AML-193 (cell line): ENCODE measurements at places on chromosomes 2 and 18.

GRCh38 chr2:202780514-202781021 lies 91.0 kb downstream of the ICA1L start:
- no peak for DNase-seq

- no peak for DNase-seq
Observed at GRCh38 chr2:88868861-88869260, 177.4 kb downstream of the RPIA start.

- DNase-seq = no peak
Observed at GRCh38 chr18:31857526-31858106, 85.3 kb downstream of the TRAPPC8 start.

DNA sequence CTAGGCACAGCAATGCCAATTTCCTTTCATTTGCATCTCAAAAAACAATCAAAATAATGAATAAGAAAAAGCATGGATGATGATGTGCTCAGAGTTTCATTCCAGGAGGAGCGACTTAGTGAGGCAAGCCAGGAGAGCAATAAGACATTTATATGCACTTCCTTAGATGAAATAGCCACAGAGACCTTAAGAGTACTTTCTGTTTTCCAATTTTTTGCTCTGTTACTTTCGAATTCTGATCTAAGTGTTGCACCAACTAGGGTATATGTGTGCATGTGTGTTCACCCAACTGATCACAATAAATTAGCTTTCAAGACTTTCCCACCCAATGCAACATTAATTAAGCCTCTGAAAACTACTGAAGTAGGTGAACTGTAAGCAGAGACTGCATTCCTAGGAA lies 709 bp downstream of the RAB27B start:
- DNase-seq = no peak

DNA sequence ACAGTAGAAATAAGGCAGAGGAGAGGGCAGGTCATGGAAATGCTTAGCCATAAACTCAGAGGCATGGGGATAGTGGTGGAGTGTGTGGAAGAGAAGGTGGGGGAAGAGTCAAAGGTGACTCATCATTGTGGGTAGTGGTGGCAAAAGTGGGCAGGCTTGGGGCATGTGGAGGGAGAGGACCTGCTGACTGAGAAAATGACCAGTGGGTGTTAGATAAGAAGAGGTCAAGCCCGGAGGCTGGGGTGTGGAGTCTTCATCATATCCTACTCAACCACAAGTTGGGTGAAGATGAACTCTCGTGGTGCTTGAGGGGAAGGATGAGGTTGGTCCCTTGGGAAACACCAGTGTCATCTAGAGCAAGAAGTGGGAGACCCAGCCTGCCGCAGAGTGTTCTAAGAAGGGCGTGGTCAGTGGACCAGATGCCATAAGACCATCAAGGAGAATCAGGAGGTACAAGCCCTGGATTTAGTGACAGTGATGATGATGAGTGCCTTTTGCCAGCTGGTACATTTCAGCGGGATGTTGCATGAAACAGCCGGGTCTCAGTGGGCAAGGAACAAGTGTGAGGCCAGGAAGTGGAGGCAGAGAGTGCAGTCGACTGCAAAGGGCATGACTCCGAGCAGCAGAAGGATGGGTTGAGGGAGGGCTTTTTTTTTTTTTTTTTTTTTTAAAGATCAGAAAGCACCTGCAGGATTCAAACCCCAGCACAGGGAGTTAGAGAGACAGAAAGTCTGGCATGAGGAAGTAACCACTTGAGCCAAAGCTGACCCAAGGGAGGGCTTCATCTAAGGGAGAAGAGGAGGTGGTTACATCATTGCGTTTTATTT lies 122.6 kb upstream of the SPRED2 start:
- no peak for DNase-seq

- DNase-seq = no peak
Observed at GRCh38 chr18:7559709-7560319, 7.3 kb upstream of the PTPRM start.

- no peak for DNase-seq
Observed at GRCh38 chr2:110819711-110820110, 87.3 kb downstream of the ACOXL start.

GRCh38 chr2:229340086-229340760 lies 69.1 kb upstream of the PID1 start:
- no peak for DNase-seq

- no peak for DNase-seq
Observed at GRCh38 chr2:190466819-190467446, 58.8 kb downstream of the MFSD6 start.

GRCh38 chr18:49743117-49743567 lies 70.2 kb downstream of the ACAA2 start:
- no peak for DNase-seq

- DNase-seq = no peak
Observed at GRCh38 chr2:143839456-143839855, 680.5 kb downstream of the ZEB2 start.

DNA sequence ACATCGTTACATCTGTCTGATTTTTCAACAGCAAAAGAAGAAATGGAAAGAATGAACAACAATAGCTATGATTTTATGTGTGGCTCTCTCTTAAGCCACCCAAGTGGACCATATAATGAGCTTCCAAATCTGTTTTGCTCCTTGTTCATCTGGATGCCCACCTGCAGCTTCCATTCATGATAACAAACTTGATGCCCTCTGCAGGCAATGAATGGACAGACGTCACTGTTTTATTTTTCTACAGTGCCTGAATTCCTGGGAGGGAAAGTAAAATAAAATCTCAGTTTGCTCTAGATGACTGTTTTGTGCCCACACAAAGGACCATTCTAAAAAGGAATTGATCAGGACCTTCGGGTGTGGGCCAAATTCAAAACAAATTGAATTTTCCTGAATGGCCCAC lies 5.0 kb downstream of the MREG start:
- no peak for DNase-seq

- no peak for DNase-seq
Observed at GRCh38 chr2:240759459-240759858, 60.6 kb downstream of the KIF1A start.

DNA sequence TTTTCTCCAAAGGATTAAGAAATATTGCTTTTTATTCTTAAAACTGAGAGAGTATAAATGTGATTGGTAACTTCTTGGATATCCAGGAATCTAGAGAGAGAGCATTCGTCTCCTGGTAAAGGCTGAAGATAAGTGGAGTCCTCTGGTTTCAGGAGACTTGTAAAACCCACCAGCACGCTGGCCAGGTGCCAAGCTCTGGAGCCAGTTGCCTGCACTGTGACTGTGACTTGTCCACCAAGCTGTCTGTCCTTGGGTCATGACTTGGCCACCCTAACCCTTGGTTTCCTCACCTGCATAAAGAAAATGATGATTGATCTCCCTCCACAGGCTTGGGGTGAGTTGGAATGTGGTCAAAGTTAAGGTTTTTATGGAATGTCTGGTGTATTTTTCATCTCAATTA lies 185.4 kb upstream of the NCKAP5 start:
- no peak for DNase-seq

- no peak for DNase-seq
Observed at GRCh38 chr2:120436460-120436739, 90.5 kb downstream of the INHBB start.

DNA sequence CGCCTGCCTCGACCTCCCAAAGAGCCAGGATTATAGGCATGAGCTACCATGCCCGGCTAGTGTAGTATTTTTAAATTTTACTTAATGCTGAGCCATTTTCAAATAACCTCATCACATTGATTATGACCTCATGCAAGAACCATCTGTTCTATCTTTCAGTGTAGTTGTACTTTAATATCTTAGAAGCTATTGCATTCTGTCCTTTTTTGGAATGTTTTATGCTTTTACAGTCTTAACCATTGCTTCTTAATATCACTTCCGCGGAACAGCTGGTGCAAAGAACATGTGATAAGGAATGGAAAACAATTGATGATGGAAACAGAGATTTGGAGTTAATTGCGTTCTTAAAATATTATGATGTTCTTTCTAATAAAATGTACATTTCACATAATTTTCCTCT lies 2.7 kb downstream of the GEN1 start:
- DNase-seq = no peak

DNA sequence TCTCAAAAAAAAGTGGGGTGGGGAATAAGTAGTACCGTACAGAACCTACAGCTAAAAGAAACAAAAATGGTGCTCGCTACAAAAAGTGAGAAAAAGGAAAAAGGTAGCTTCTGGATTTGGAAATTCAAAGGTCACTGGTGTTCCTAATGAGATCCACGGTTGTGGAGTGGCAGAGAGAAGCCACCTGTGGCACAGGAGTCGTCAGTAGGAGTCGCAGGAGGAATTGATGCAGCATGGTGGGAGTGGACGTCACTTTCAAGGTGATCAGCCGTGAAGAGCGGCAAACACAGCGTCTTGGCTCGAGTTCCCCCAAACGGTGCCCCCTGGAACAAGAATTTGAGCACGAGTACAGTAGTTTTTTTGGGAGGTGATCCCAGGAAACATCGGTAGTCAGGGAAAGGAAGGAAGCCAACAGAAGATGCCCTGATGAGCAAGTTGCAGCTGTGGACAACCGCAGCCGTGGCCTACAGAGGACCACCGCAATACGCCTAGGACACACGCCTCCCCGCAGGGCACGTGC lies 1.4 kb upstream of the TTL start:
- DNase-seq = no peak

DNA sequence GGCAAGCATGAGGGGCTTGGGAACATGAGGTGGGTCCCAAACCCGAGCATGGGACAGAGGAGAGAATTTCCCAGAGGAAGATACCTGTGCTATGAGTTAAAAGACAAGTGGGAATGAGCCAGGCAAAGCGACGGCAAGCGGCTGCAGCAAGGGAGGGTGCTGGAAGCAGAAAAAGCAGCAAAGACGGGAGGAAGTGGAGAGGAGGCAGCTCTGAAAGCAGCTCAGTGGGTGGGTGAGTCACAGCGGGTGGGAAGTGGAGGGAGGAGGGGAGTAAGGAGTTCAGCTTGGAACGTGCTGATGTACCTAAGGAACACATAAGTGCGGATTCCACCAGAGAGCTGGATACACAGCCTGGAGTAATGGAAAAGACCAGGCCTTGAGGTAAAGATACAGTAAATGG lies 41.4 kb downstream of the THUMPD2 start:
- no peak for DNase-seq
